ENCODE measurements at places on chromosomes 6 and 20. TPM values are rescaled to one million over a fixed set of nuclear protein-coding genes. Genes with fewer than 3 reads are reported as not detected.

GRCh38 chr6:111105578-111105977 lies 18.3 kb downstream of the SLC16A10 start:
- no peak for DNase-seq

GRCh38 chr6:31401403-31401802 lies 2.0 kb upstream of the MICA start:
- DNase-seq: no peak

DNA sequence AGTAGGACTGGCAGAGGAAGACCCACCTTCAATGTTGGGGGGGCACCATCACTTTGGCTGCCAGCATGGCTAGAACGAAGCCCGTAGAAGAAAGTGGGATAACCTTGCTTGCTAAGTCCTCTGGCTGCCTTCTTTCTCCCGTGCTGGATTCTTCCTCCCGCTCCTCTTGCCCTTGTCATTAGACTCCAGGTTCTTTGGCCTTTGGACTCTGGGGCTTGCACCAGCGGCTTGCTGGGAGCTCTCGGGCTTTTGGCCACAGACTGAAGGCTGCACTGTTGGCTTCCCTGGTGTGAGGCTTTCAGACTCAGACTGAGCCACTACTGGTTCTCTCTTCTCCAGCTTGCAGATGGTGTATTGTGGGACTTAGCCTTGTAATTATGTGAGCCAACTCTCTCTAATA lies 28.2 kb downstream of the GSTA2 start:
- no peak for DNase-seq

- DNase-seq: no peak
These were observed 73.7 kb downstream of the PHF20 start for GRCh38 chr20:35845561-35845960.

GRCh38 chr6:161057103-161058091 lies 65.8 kb downstream of the MAP3K4 start:
- DNase-seq: no peak

GRCh38 chr6:11232770-11233626 lies 530 bp upstream of the NEDD9 start:
- DNase-seq: no peak

GRCh38 chr6:126661646-126662045 lies 321.7 kb downstream of the CENPW start:
- DNase-seq: no peak

- no peak for DNase-seq
These were observed 67.6 kb upstream of the FOXQ1 start for GRCh38 chr6:1244278-1244677.

- DNase-seq: no peak
These were observed 11.4 kb downstream of the DDX27 start for GRCh38 chr20:49230561-49231133.

DNA sequence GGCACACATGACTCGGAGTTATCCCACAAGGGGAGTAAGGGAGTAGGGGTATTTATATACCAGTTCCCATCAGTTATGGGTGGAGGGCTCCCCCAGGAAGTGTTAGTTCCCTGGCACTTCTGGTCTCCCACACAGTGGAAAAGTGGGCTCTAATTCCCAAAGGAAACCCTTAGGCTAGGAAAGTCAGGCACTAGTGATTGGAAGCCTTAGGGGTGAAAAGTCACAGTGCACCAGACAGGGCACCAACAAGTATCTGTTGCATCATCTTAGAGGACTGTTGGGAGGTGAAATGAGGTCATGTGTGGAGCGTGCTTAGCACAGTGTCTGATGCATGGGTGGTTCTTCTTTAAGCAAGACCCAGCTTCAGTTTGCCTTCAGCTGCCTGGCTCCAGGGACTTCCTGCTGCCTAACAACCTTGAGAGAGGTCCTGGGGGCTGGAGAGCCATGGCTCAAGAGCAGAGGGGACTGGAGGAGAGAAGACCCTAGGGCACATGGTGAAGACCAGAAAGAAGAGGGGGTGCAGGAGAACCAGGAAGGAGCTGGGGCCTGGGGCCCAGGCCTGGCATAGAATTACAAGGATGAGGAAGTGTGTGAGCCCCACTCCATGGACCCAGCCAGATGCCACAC lies 7.5 kb upstream of the FOXP4 start:
- DNase-seq: no peak

DNA sequence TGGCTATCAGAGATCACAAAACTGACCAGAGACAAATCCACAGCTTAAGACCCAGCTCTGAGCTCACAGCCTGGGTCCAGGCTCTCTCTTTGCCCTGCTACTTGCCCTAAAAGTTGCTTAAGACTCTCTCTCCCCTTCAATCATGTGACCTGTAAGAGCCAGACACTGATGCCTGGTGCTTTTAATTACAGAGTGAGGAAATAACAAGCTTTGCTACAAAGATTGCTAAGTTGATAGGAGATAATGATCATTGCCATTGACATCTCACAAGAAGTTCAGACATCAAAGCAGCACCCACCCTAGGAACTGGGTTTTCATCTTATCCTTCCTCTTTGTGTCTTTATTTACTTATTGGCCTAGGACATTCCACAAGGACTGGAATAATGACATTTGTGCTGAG lies 125.9 kb upstream of the CD93 start:
- DNase-seq: no peak

GRCh38 chr20:61839912-61840778 lies 225.5 kb downstream of the TAF4 start:
- no peak for DNase-seq

DNA sequence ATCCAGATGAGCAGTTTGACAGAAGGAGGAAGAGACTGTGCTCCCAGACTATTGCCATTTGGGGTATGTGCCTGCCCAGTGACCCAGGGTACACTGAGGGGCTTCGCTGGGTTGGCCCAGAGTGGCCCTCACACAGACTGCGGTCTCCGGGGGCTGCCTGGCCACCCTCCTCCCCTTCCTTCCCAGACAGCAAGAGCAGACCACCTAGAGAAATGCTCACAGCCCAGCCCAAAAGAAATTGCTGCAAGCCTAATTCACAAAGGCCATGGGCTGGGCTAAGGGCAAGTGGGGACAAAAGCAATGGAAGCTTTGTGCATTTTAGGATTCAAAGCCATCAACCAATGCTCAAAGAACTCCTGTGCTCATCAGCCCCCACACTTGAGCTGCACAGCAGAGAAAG lies 277.6 kb downstream of the CDC5L start:
- DNase-seq: no peak

GRCh38 chr6:55299286-55299985 lies 27.8 kb upstream of the GFRAL start:
- DNase-seq: no peak

DNA sequence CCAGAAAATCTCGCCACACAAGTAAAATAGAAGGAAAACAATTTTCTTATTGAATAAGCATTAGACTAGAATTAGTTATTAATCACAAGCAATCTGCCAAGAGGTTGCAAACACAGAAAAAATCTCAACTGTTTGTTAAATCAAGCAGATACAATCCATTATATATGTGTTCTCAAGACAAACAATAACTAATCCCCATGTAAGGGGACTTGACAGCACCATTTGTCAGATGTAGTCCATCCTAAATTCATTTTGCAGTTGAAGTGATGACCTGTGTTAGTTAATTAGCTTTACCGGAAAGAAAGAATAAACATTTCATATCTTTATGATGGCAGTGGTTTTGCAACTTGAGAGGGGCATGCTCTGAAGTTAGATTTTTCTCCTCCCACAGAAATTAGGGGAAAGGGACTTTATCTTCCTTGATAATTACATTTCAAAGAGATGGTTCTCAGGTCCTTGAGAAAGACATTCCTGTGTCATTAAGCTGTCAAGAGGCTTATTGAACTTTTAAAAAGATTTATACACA lies 1588.0 kb downstream of the GRIK2 start:
- DNase-seq: no peak

DNA sequence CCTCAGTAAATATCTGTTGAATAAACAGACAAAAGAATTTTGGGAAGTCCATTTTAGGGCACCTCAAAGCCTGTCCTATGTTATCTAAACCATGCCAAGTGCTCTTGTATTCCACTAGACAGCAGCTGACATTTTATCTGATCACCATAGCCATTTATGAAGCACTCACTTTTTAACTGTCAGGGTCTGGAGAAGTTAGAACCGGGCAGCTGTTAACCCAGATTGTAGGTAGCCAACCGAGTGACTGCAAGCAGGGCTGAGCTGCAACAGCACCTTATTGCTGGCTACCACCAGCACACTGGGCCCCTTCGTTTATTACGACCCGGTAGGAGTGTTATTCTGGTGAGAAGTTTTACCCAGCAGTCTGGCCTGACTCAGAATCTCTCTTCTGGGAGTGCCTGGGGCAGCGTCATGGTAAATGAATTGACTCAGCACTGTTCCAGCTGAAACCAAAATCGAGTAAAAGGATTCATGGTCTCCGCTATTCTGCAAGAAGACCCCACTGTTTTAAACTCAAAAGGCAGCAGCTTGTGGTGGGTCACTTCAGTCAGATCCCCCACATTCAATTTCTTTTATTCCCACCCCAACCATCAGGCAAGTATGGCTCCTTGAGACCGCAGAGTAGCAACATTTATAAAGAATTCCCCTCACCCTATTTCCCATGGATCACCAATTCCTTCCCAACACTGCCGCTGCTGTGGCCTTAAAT lies 1.7 kb downstream of the UBE2V1 start:
- no peak for DNase-seq

GRCh38 chr20:15673206-15673605 lies 900.0 kb downstream of the KIF16B start:
- no peak for DNase-seq

GRCh38 chr6:56005426-56005825 lies 130.0 kb upstream of the BMP5 start:
- DNase-seq: no peak

DNA sequence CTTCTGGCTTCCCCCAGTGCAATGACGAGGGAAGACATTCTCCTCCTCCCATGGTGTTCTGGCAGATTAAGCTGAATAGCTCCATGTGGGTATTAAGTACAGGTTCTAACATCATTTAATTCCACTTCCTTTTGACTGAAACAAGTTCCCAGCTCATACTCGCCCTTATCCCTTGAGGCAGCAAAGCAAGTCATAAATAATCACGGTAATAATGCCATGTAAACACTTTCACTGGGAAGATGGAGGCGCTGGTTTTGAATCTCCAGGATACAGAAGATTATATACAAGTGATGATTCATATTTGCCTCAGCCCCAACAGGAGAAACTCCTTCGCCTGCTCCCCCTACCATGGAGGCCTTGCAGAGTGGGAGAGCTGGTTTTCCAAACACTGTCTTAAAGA lies 141.3 kb downstream of the PXDC1 start:
- DNase-seq: no peak

- DNase-seq: no peak
These were observed 3.0 kb upstream of the DLGAP4 start for GRCh38 chr20:36303020-36303595.

DNA sequence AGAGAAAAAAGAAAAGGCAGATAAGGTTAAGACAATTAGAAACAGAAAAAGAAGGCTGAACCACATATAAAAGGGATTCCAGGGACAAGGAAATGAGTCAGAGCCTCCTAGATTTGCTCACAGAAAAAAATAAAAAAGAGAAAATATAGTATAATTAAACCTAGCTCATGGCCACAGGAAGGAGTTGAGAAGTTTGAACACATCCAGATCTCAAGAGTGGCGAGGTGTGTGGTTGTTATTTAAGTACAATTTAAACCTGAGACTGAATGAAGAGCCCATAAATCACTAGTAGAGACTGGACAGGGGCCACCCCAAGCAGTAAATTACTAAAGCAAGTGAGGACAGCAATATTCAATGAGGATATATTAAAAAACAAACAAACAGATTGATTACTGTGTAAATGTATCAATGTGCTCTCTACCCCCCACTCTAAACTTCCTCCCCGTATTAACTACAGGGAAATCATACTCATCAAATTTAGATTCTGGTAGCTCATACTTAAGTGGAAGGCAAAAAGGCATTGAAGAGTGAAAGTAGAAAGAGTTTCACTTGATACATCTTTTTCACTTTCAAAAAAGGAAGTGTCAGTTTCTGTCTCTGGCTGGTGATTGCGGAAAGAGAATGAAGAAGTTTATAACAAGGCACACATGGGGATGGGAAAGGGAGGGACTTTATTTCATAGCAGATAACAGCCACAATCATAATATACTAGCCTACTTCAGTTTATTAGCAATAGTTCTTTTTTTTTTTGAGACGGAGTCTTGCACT lies 49.3 kb upstream of the SCAF8 start:
- DNase-seq: no peak

Gene KCNK17
- 0.31 TPM for total RNA-seq

Gene BCLAF1
- total RNA-seq: 79.8 TPM

Gene SCGN
- total RNA-seq: not detected

Gene GSTA3
- not detected for total RNA-seq

Gene CFAP206
- not detected for total RNA-seq

Gene TBC1D32
- total RNA-seq: 6.5 TPM

Gene SMPDL3A
- 21.7 TPM for total RNA-seq

Gene KCNQ2
- not detected for total RNA-seq

Gene CST5
- total RNA-seq: not detected

Gene PDYN
- not detected for total RNA-seq

Gene KCNS1
- total RNA-seq: not detected

Gene NOTCH4
- 5.7 TPM for total RNA-seq
